ENCODE measurements at places on chromosomes 1 and 21.

- DNase-seq = no peak
Measured at GRCh38 chr1:155105604-155106011, 22.1 kb upstream of the EFNA1 start.

GRCh38 chr1:65334081-65334480 is 24.7 kb downstream of the DNAJC6 start:
- DNase-seq = no peak

GRCh38 chr1:54567961-54568360 is 19.9 kb downstream of the ACOT11 start:
- DNase-seq = no peak

GRCh38 chr1:55560266-55560665 is 345.1 kb upstream of the USP24 start:
- DNase-seq = no peak

GRCh38 chr1:113141650-113142473 is 68.9 kb downstream of the LRIG2 start:
- DNase-seq = no peak

- no peak for DNase-seq
Measured at GRCh38 chr1:212916481-212917133, 33.7 kb upstream of the VASH2 start.

DNA sequence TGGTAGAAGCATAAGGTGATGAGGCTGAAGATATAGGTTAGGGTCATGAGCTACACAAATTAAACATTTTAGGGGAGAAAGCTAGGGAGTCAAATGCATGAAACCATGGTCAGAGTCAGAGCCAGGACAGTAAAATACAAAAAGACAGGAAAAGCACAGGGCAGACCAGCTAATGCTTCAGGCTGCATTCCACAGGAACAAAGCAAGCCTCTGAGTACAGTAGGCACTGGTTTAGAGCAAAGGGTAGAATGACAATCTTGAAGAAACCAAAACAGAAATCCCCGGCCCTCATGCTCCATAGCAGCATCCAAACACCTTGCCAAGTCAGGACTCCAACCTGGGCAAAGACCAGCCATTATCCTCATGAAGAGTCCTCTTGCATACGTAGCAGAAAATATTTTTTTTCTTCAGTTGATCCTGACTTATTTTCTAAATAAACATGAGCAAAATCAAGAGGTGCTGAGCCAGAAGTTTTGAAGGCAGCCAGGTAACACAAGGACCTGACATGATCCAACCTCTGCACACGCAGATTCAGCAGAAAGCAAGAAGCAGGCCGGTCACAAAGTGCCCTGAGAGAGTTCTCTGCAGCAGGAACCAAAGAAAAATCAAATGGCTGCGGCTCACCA is 273.1 kb downstream of the TTLL7 start:
- no peak for DNase-seq

- DNase-seq = no peak
Measured at GRCh38 chr21:16900685-16901084, 612.2 kb upstream of the CXADR start.

- no peak for DNase-seq
Measured at GRCh38 chr21:26977746-26978145, 10.9 kb upstream of the ADAMTS5 start.

GRCh38 chr1:231628207-231628876 is 1.8 kb downstream of the DISC1 start:
- no peak for DNase-seq

DNA sequence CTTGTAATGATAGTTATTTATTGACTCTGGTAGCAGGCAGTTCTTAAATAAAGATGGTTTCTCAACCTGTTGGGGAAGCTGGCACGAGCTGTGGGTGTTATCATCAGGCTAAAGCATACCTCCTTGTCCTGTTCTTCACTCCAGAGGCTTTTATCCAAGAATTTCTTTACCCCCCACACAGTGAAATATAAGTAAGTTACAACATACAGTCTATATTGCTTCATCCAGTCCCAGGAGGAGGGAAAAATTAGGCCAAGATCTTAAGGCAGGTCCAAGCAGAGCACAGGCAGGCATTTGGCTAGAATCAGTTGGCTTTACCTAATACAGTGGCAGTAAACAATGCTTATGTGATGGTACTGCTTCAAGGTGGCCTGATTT is 6.3 kb downstream of the TMEM81 start:
- no peak for DNase-seq

DNA sequence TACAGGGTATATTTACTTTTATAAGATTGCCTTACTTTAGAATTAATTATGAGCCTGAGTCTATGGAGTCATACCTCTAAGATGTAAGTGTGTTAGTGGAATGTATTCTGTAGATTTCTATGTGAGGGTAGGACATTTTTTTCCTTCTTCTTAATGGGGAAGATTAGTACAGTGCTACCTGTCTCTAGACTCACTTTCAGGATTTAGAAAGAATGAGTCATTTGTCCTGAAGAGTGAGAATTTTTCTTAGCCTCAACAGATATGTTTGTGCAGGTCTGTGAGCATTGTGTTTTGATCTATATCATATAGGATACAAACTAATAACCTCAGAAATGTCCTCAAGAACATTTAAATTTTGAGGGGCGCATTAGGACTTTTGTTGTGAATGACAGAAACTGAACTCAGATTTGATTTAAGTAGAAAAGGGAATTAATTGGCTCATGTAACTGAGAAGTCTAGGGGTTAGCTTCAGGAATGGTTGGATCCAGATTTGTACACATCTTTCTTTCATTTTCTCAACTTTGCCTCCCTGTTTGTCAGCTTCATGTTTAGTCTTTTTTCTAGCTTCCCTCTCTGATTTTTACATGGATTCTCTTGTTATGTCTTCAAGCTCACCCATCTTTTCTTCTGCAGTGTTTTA is 45.3 kb downstream of the TTC3 start:
- no peak for DNase-seq

GRCh38 chr21:40386294-40386911 is 460.6 kb downstream of the DSCAM start:
- no peak for DNase-seq

DNA sequence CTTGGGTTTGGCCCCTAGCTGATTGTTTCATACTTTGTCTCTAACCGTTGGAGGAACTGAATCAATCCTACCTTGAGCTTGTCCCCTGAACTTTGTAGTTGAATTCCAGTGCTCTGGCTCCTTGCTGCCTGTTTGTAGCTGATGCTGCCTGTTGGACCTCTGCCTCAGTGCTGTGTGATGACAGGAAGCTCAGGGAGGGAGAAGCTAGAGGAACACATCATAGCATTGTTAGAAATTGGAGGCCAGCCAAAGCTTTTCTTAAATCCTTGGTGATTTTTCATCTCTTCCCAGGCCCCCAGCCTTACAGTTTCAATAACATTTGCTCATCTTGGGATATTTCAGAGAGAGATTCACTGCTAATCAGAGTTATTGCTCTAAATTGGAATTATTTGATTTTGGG is 34.0 kb downstream of the MACF1 start:
- no peak for DNase-seq

DNA sequence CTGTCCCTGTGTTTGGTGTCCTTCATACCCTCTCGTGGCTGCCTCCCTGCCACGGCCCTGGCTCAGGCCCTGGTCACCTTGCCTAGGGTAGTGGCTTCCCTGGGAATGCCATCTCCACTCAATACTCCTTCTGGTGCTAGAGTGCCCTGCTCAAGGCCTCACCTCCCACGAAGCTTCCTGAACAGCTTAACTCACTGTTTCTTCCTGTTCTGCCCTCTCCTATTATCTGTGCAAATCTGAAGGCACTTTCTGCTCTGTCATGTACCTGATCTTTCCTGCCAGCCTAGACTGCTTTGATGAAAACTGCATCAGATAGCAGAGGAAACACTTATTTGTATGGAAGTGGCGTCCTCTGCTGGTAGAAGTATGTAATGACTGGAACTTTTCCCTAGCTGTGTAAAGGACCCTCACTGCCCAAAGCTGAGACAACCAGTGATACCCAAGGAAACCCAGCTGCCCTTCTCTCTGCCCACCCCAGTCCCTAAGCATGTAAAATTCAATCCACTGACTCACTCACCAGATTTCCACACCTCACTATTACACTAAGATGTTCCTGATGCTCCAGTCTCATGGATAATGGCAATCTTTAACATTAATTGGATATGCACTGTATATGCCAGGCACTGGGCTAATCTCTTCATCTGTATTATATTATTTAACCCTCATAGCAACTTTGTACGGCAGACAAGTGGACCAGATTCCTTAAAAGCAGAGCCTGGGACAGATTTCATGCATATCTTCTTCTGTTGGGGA is 36.2 kb upstream of the BTG2 start:
- DNase-seq = no peak

DNA sequence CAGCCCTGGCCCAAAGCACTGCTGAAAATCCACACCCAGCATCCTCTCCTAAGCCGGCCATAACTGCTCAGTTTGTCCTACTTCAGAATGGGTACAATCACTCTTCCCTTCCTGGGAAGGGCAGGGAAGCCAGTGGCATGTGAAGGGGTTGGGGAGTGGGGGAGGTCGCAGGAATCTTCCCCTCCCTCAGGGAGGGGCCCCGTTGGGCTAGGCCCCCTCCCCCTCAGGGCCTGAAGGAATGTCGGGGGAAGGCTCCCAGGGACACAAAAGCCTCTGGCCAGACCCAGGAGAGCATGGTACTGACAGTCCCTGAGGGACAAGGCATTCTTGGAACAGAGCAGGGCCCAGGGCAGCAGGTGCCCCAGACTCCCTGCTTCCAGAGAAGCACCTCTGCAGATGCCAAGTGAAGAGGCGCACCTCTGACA is 1.2 kb downstream of the ELOVL1 start:
- DNase-seq = no peak

DNA sequence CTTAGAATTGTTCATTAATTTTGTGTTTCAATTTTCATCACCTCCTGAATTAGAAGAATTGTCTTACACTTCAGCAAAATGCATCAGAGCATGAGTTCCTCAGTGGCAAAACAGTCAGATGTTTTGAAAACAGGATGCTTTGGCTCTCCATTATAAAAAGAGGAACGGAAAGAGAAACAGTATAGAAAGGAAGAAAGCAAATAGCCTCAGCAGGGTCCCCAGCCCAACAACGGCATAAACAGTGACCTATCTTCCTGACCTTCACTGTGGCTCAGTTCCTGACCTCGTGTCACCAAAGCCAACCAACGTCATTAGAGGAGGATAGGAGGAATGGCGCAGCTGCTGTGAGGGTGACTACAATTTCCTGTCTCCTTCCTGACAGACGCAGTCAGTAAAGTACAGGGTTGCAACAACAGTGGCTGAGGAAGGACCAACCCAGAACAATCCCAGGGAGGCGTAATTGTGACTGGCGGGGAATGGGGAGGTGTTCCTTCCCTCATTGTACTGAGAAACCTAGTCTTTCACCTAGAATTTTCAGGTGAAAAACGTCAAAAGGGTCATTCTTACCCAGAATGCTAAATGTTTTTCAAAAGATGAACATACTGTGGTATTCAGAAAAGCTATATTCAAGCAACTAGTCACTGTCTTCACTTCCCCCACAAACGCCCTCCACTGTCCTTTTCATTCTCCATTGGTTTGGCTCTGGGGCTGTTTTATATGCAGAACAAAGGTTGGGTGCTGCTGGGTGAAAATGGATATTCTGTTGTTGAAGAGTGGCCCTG is 197.9 kb upstream of the SGIP1 start:
- DNase-seq = no peak

DNA sequence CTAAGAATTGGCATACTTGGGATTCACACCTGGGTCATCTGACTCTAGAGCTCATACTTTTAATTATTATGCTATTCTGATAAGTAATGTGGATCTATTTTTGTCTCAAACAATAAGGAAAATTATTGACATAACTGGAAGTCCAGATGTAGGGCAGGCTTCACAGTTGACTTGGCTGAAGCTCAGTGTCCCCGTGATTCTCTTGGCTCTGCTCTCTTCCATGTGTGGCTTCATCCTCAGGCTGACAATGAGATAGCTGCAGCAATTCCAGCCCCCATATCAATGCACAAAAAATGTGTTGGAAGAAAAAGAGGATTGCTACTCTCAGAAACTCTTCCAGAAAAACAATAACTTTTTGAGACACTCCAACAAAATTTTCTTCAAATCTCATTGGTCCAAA is 23.8 kb downstream of the HSD11B1 start:
- DNase-seq = no peak

DNA sequence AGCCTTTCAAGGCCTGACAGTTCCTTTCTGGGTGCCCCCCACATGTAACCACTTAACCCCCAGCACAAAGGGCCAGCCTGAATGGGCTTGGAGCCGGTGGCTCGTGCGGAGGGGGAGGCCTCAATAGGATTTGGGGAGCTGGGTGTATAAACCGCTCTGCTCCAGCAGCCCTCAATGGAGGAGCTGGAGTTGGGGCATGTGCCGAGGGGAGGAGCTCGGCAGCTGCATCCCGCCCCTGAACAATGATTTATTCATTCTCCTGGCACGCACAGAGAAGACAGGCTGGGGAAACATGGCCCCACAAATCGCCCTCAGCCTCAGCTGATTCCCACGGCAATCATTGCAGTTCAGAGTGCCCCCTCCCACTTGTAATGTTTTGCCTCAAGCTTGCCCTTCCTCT is 6.9 kb upstream of the C1orf216 start:
- no peak for DNase-seq

DNA sequence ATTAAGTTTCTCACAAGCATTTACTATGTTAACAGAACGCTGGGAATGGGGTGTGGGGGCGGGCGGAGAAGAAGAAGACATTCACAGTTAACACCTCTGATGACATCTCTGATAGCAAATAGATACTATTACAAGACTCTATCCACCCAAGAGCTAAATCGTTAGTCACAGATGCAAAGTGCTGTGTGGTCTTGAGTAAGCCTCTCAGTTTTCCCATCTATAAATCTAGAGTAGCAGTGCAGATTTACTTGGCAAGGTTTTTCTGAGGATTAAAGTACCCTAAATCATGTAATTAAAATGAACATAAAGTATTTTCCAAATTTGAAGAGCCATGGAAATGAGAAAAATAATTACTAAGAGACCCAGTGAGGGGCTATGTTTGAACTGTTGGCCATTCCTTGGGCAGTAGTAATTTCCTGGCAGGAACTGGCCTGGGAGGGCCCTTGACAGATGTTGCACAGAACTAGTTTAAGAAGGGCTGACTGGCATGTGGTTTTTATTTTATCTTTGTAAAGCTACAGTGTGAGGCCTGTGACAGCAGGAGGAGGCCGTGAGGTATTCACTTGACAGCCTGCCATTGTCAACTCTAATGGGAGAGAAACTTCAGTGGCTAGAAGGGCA is 58.7 kb upstream of the APOBEC4 start:
- no peak for DNase-seq

- DNase-seq = no peak
Measured at GRCh38 chr1:196380316-196380715, 227.9 kb downstream of the KCNT2 start.

DNA sequence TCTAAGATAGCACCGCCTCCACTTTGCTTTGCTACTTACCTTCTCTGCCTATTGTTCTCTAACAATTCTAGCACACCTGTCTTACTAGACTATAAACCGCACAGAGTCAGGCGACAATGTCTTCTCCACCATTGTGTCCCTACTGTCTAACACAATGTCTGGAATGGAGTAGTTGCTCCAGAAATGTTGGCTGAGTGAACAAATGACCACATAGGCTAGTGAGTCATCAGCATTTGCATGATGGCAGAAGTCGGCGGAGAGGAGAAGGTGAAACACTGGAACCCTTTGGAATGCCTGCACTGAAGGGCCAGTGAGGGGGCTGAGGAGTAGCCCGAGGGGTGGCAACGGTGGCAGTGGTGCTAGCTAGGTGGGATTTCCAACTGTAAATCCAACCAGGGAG is 14.0 kb upstream of the PABPC4 start:
- DNase-seq = no peak

GRCh38 chr1:211118407-211119102 is 15.4 kb downstream of the KCNH1 start:
- no peak for DNase-seq

GRCh38 chr21:31564439-31564838 is 95.1 kb upstream of the SOD1 start:
- no peak for DNase-seq

All from GOT3 (cell line).